ENCODE measurements at places on chromosomes 1 and 21.
A peak's percentile ranks its signal among the peaks of the same experiment; 100 is the strongest.

DNA sequence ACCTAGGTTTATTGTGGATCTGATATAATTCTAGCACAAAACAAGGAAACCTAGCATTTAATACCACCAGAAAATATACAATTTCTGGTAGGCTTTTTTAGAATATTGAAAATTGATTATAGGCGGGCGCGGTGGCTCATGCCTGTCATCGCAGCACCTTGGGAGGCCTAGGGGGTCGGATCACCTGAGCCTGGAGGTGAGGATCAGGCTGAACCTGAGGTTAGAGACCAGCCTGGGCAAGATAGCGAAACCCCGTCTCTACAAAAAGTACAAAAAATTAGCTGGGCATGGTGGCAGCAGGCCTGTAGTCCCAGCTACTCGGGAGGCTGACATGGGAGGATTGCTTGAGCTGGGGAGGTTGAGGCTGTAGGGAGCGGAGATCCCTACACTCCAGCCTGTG is 948 bp upstream of the COP1 start:
- no peak for DNase-seq

DNA sequence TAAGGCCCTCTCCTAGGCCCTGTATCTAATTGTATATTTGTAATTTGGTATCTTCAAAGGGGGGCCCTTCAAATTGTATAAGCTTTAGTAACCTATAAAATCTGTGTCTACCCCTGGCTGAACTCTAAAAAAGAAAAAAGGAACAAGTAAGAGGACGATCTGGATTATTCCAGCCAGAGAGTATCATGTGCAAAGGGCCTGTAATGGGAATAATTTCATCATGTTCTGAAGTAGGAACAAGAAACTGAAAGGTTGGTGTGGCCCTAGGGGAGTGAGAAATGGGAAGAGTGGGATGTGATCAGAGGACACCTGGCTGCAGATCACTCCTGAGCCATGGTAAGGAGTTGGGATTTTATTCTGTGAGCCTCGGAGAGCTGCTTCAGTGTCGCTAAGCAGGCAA is 14.7 kb downstream of the PTAFR start:
- no peak for DNase-seq

DNA sequence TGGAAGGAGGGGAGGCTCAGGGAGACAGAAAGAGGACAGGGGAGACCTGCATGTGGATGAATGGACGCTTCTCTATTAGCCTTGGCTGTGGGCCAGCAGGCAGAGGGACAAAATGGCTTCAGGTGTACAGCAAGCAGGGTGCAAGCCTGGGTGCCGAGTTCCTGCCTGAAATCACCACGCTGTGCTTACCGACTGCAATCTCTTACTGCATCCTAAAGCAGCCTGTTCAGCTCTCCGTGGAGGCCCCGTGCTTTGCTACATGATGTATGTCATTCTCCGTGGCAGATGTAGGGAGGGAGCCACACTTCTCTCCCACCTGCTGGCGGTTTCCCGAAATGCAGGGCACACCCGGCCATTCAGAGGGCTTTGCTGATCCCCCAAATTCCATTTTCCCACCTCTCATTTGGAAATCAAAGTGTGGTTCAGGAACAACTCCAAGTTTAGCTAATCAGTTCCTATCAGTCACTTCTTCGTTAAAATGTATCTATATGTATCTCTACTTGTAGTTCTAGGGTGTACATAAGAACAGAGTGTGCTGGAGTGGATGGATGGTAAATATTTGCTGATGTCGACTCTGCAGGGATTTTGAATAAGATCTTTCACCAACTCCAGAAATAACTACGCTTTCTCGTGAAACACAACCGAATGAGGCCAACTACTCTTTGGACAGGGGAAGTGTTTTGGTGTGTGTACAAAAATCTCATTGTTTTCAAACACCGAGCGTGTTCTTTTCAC is 122.3 kb upstream of the BACE2 start:
- DNase-seq: no peak

DNA sequence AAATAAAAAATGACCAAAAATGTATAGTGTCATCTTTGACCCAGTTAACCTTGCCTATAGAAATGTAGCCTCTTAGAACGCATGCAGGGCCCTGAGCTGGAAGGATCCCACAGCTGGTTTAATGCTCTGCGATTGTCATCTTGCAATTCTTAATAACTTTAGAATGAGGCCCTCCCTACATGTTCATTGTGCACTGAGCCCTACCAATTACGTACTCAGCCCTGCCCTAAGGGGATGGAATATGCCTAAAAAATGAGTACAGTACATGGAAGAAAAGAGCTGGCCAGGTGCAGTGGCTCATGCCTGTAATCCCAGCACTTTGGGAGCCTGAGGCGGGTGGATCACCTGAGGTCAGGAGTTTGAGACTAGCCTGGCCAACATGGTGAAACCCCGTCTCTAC is 57.8 kb upstream of the BCAR3 start:
- no peak for DNase-seq

- no peak for DNase-seq
Observed at GRCh38 chr1:147717706-147718097, 42.7 kb downstream of the GJA5 start.

DNA sequence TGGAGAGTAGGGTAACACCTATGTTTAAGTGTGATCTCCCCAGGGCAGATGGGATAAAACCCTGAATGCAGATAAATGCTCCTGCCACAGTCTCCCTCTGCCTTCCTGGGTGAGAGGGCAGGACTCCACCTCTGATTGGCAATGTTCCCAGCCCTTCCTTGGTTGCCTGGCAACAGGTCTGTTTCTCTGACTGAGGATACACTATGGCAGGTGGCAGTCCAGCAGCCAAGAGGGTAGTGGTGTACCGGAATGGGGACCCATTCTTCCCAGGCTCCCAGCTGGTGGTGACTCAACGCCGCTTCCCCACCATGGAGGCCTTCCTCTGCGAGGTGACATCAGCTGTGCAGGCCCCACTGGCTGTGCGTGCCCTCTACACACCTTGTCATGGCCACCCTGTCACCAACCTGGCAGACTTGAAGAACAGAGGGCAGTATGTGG is at the start of gene DCDC2B:
Gene DCDC2B, plus strand, starts transcription at position 199 of the 438 bp plus-strand sequence. Its CDS starts 5 bp downstream, at position 204.
- DNase-seq: no peak

DNA sequence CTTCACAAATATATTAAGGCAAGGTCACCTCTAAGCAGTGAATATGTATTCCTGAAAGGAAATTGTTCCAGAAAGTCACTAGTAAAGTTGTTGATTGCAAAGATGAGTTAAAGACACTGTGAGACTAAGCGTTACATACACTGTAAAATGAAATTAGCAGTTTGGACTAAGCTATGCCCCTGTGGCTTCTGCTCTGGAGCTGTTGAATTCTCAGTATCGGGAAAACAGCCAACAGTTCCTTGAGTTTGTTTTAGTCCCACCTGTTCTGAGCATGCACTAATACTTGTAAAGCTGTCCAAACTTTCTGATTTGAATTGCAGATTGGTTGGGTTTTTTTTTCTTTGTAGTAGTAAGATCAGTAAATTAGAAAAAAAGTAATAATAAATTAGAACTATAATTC is 21.0 kb downstream of the ANGPTL1 start:
- DNase-seq: no peak

DNA sequence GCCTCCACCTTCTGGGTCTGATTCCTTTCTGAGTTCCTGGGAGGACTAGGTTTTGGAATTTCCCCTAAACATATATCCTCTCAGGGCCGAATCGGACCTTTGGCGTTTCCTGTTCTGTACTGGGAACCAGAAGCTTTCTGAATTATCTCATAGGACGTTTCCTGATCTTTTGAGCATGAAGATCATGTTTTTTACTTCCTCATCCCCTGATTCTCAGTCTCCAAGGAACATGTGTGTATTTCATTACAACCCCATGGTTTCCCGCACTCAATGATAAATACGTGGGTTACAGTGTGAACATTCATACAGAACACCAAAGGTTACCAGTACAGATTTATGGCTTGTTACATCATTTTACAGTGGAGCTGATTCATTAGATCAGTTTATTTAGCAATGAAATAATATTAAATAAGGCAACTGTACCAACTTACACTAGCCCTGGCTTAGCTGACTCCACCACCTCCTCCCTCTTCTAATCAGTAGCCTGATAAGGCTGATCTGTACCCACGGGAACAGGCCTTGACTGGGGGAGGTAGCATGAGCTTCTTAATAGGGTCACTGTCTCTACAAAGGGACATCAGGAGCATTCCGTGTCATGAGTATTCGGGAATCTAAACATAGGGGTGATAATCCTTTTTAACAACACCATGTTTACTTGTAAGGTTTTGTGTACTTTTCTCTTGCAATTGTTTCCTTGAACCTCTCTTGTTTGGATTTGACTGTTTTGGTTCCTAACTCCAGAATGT is 57.8 kb upstream of the ERRFI1 start:
- DNase-seq: no peak

GRCh38 chr1:26788836-26789611 is 1.3 kb downstream of the PIGV start:
- peak; percentile 59 for DNase-seq

GRCh38 chr1:14955402-14955801 is 198.1 kb upstream of the TMEM51 start:
- no peak for DNase-seq

- no peak for DNase-seq
Observed at GRCh38 chr1:93526431-93526830, 78.5 kb downstream of the FNBP1L start.

DNA sequence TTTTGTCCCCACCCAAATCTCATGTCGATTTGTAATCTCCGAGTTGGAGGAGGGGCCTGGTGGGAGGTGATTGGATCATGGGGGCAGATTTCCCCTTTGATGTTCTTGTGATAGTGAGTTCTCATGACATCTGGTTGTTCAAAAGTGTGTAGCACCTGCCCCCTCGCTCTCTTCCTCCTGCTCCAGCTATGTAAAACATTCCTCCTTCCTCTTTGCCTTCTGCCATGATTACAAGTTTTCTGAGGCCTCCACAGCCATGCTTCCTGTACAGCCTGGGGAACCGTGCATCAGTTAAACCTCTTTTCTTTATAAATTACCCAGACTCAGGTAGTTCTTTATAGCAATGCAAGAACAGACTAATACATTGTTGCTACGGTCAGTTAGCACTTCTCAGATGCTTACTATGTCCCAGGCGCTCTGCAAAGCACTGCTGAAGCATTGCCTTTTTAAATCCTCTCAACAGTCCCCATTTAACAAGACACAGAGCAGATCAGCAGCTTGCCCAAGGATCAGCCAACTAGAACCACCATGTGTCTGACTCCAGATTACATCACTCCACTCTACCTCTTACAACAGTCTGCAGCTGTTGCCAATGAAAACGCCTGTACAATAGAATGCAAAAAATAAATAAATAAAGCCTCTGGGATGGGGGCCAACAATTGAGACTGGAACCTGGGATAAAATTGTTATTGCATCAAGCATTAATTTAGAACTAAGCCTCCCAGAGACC is 52.4 kb upstream of the USP1 start:
- no peak for DNase-seq

DNA sequence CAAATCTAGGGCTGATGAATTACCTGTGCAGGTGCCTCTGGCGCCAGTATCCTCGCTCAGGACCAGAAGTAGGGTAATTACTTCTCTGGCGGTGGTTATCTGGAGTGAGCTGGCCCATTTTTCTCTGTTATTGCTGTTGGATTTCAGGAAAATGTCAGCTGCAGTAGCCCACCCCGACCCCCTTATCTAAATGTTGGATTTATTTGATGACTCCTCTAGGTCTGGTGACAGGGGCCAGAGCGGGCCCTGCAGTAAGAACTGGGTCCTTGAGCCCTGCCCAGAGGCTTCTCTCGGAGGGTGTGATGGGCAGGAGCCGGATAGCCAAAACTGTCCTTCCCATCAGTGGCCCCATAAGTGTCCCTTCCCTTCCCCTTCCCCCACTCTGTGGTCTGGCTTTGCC is 384.3 kb downstream of the PTPRU start:
- no peak for DNase-seq

DNA sequence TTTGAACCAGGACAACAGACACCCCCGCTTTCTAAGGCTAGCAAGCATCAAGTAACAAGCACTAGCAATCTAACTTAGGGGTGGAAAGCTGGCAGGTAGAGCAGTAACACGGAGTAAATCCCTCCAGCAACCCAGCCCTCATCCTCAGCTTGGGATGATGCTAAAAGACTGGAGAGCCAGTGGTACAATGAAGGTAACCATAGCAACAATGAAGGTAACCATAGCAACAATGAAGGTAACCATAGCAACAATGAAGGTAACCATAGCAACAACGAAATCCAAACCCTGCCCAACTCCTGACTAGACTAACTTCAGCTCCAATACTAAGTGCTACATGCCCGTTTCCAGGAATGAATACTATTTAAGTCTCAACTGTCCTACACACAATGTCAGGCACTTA is 22.2 kb upstream of the EIF4G3 start:
- DNase-seq: no peak

DNA sequence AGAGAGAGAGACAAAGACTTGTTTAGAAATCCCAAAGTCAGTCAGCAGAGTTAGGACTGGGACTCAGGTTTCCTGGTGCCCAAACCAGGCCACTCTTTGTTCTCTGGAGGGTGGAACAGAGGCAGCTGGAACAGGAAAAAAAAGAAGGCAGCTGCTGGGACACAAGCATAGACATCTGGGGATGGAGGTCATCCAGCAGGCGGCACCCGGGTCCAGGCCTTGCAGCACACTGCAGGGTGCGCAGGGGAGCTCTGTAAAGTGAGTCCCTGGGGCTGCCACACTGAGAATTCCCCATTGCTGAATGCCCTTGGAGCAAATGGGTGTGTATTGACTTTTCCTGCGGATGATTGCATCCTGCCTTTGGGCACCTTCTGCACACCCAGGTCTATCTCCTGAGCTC is 222.9 kb upstream of the CSF3R start:
- DNase-seq: no peak

- no peak for DNase-seq
Observed at GRCh38 chr1:152582647-152583046, 2.3 kb upstream of the LCE3D start.

- no peak for DNase-seq
Observed at GRCh38 chr1:26912147-26912490, 1.7 kb downstream of the NR0B2 start.

GRCh38 chr1:110890474-110891196 is 17.7 kb downstream of the CD53 start:
- no peak for DNase-seq

DNA sequence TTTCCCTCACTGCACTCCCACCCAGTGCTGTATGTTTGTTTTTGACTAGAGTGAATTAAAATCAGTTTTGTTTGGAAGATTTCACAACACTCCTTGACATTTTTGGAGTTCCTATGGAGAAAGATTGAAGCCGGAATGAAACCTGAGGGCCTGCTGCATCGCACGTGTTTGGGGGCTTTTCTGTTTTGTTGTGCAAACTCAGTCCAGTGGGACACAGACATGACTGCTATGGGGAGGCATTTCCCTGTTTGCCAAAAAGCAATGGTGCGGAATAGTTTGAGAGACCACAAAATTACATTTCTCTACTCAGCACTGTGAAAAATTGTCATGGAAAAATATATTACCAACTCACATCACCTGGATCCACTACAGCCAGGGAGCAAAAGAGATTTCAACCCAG is 43.8 kb upstream of the KCNE2 start:
- DNase-seq: no peak

DNA sequence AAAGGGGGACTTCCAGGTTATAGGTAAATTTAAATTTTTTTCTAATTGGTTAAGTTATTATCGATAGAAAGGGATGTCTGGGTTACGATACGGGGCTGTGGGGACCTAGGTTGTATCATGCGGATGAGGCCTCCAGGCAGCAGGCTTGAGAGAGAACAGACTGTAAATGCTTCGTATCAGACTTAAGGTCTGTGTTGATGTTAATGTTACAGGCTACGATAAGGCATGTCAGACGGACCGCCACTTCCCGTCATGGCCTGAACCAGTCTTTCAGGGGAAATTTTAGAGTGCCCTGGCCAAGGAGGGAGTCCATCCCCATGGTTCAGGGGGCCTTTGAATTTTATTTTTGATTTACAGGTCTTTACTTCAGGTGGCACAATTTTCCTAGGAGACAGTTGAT is 16.7 kb downstream of the ABCG1 start:
- no peak for DNase-seq

Measured in activated naive CD4-positive, alpha-beta T cell (primary cell).